ENCODE measurements at places on chromosomes 7 and 10.

DNA sequence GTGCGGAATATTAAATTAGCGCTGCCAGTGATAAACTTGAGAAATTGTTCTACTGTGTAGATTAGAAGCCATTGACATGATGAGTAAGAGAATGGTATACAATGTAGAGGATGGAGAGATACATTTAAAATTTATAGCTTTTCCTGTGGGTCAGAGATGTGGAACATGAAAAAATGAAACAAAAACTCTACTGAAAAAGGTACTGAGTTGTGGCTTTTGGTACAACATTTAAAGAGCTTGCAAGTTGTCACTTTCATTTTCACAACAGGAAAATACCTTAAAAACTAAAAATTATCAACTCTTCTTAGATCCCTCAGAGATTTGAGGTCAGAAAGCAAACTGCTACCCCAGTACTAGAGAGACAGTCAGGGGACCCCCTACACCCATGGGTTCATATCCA lies 348.8 kb upstream of the CDC14C start:
- no peak for DNase-seq

GRCh38 chr7:45182856-45183710 lies 25.5 kb downstream of the RAMP3 start:
- DNase-seq: no peak

DNA sequence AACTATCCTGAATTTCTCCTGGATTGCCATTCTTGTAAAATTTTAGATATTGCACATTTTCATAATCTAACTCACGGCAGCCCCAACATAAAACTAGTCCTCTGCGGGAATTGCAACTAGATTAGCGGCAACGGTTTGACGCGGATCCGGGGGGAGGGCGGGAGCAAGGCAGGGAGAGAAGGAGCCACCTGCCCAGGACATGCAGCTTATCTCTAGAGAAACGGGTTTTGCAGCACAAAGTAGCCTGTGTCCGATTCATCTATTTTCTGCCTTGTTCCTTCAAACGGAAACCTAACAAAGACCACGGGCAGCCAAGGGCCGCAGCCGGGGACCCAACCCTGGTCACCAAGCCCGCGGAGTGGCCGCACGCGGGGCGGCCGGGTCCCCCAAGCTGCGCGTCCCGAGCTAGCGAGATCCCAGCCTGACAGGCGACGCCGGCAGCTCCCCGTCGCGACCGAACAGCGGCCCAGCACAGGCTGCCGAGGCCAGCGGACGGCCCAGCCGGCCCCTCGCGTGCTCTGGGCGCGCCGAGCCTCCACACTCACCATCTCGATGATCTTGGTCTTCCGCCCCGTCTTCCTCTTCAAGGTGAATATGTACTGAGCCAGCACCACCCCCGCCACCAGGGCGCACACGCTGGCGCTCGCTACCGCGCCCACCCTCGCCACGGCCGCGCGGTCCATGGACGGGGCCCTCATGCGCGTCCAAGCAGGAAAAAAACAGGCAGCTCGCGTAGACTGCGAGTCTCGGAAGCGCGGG lies at the start of gene NT5C3A:
Gene NT5C3A (minus strand): TSS at position 754 of the 759 bp plus-strand sequence. CDS start 71 bp downstream, at position 683.
- DNase-seq: no peak

DNA sequence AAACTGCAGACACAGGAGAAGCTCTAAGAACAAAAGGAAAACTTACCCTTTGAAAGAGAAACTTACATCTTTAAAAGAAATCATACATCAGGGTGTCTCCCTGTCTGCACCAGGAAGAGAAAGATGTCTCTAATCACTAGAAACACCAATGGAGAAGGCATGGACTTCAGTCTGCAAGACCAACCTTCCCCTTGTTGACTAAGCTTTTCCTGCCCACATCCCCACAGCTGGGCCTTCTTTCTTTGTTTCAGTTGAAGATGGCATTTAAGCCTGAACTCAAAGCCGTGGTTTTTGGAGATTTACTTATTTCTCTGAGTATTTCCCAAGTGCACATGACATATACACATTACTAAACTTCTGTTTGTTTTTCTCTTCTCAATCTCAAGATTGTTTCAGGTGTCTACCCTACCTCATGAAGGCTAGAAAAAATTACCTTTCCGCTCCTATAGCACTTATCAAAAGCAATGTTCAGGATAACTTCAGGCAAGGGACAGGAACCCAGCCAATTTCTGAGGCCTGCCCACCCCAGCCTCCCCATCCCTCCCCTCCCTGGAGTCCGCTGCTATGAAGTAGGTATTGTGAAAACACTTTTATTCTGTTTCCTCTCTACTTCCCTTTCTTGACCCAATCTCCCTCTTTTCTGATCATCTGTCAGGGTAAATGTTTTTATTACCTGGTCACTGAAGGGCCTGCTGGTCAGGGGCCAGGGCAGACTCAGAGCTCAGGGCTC lies 2.8 kb upstream of the SLC29A3 start:
- DNase-seq: no peak

GRCh38 chr10:78263521-78263988 lies 229.9 kb downstream of the RPS24 start:
- no peak for DNase-seq

GRCh38 chr10:51910189-51910588 lies 210.8 kb upstream of the CSTF2T start:
- DNase-seq: no peak

- DNase-seq: no peak
Observed at GRCh38 chr7:95843286-95843685, 70.9 kb downstream of the DYNC1I1 start.

GRCh38 chr7:105016709-105017656 lies 3.0 kb downstream of the KMT2E start:
- DNase-seq: peak; percentile 43

DNA sequence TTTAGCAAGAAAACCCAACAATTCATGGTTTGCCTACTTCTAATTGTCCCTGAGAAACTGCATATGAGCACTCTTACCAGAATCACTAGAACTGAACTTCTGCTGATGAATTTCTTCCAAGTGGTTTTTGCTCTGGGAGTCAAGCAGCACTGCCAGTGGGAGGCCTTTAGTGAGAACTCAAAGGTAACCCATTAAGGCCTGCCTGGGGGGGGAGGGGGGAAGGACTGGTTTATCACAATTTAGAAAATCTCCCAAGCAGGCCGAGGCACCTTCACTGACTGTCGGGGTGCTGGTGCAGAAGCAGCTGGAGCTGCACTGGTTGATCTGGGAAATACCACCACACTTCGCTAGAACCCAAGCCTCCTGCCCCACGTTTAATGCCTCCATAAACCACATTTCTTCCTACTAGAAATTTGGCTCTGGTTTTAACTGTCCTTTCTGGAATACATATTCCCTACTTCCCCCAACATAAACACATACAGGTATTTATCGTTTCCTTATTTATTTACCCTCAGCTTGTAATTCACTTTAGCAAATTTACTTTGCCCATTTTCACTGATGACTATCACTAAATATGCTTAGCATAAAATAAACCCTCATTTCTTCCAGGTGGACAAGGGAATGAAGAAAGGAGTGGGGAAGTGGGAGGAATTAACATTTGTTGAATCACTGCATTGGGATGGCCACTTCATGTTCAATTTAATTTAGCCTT lies 14.2 kb downstream of the ANK3 start:
- DNase-seq: no peak

DNA sequence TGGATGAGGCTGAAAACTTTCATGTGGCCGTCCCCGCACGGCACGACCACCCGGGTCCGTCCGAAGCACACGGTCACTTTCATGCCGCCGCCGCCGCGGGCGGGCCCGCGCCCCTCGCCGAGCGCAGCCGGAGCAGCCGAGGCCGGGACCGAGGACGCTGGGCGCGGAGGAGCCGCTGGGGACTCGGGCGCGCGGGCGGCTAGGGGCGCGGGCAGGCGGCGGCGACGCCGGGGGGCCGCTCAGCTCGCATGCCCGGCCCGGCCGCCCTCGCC lies 247 bp downstream of the PARD3 start:
- no peak for DNase-seq

GRCh38 chr7:158499082-158499455 lies 88.6 kb downstream of the PTPRN2 start:
- DNase-seq: no peak

GRCh38 chr7:122845286-122845685 lies 41.0 kb downstream of the CADPS2 start:
- no peak for DNase-seq

GRCh38 chr7:96014617-96015016 lies 242.3 kb downstream of the DYNC1I1 start:
- DNase-seq: no peak

- DNase-seq: no peak
Observed at GRCh38 chr10:73914036-73914435, 3.1 kb downstream of the PLAU start.

DNA sequence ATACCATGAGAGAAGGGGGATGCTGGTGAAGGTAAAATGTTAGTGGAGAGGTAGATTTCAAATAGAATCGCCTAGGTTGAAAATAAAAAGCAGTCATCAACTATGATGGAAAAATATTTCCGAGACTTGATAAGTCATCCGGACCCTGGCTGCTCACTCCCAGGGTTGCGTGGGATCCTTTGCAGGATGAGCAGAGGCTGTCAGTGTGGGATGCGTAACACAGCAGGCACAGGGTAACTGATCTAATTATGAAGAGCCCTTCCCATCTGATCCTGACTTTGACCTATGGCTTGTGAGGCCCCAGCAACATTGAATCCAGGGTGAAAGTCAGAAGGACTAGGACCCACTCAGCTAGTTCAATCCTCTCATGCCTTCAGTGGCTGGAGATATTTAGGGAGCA lies 236.9 kb downstream of the DPP6 start:
- DNase-seq: no peak

DNA sequence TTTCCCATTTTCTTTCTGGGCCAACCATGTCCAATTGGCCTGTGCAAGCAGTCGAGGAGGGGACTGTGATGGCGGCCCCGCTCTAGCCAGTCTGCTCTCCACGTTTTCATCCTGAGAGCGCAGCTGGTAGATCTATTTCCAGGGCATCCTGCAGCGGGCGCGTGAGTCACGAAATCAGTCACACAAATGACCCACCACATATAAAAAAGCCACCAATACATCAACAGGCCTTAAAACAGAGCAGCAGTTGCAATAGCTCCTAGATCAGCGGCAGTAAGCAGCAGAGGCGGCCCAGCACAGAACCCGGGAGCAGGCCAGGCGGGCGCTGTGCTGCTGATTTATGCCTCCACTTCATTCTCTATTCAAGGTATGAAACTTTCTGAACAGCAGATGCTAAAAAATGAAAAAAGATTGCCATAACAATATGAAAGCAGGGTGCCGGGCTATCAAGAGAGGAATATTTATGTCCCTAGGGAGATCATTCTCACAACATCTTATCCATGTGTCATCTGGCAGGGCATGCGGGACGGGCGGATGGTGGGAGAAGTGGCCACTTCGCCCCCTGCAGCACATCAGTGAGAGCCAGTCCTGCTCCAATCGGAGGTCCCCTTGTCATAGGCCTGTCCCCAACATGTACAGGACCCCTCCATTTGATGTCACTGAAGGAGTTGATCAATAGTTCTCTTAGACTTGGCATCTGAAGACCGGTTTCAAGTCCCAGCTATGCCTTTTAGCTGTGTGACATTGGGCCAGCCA lies 98.0 kb upstream of the GPR26 start:
- no peak for DNase-seq

GRCh38 chr7:82194016-82194643 lies 249.4 kb downstream of the CACNA2D1 start:
- no peak for DNase-seq

GRCh38 chr7:137276189-137276588 lies 67.3 kb downstream of the PTN start:
- DNase-seq: no peak

- DNase-seq: no peak
Observed at GRCh38 chr10:21519941-21520436, 5.5 kb downstream of the SKIDA1 start.

DNA sequence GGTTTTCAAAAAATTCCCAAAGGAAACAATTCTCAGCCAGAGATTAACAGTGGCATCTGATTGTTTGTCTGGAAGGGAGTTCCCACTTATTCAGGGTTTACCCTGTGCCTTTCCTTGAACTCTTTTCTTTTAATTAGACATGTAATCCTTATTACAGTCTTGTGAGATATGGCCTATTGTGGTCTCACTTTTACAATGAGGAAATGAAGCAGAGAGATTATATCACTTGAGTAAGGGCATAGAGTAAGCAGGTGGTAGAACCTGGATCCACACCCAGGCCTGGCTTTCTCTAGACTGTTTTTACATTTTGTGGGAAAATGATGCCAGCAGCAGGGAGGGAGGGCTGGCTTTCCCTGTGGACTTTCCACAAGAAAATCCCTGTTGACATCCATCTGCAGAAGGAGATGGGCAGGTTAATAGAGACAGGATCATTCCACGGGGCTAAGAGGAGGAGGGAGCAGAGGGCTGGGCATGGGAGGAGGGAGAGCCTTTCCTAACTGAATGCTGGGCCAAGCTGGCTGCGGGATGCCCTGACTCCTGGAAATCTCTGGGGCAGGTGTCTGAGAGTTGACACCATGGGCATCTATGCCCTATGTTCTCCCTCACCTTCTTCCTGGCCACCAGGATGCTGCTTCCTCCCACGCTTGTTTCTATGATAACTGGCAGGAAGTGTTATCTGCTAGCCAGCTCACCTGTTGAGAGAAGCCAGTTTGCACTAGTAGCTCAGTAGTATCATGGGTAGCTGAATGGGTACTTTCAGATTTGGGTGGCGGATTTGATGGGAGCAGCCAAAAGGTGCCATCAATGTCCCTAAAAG lies 28.7 kb upstream of the ARHGAP22 start:
- DNase-seq: no peak

GRCh38 chr10:118840071-118840775 lies 85.5 kb upstream of the CACUL1 start:
- DNase-seq: no peak

GRCh38 chr10:3025026-3025683 lies 42.2 kb upstream of the PFKP start:
- DNase-seq: no peak

GRCh38 chr7:27295236-27295635 lies 52.6 kb downstream of the EVX1 start:
- DNase-seq: no peak

- DNase-seq: no peak
Observed at GRCh38 chr7:11213266-11213665, 239.6 kb downstream of the PHF14 start.

- no peak for DNase-seq
Observed at GRCh38 chr10:83562381-83562780, 576.9 kb upstream of the GHITM start.

GRCh38 chr7:116097365-116098009 lies 66.9 kb upstream of the TFEC start:
- DNase-seq: no peak

GRCh38 chr10:15719899-15720634 lies at the start of gene ITGA8:
ITGA8 (minus strand) TSS chr10:15719922; CDS start chr10:15719771, 151 bp downstream.
- no peak for DNase-seq

DNA sequence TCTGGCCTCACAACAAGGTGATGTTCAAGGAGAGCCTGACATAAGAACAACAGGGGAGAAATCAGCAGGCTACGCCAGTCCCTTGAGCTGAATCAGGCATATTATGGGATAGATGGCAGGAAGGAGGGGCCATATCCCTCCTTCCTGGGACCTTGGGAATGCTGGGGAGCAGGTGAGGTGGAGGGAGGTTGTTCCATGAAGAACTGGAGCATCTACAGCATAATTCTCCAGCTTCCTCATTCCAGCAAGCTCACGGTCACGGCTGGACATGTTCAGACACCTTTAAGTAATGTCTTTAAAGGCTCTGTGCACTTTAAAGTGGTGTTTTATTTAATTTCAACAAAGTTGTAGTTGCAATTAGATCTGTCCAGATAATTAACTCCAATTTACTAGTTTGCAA lies 780.5 kb downstream of the TYW1 start:
- no peak for DNase-seq
